ENCODE measurements at places on chromosomes 3 and 15.
A peak's percentile ranks its signal among the peaks of the same experiment; 100 is the strongest.

DNA sequence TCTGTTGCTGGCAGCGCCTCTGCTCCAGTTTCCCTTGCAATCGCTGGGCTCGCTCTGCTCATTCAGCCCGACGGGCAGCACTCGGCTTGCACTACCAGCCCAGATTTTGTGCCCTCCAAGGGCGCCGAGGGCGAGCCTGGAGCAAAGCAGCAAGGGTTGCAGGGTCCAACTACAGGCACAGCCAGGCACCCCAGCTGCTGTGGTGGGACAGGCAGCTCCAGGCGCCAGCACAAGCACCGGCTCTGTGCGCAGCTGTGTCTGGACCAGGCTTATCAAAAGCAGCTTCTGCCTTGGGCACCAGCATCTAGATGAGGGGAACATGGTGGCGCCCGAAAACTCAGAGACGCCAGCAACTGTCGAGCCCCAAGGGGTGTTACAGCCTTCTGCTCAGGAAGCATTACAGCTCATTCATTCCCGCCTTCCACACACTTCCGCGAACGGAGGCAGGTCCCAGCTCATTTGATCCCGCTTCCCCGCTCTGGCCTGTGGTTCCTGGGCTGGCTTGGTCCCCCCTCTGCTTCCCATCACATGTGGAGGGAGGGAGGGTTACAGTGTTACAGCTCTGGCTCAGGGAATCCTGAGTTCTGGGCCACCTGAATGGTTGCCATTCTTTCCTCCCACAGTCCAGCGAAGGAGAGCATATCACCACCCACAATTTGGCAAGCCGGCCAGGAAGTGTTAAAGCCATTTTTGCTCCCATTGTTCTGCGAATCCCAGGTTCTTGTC lies 409.9 kb upstream of the ALCAM start:
- no peak for DNase-seq

- no peak for DNase-seq
These were observed 1010.6 kb downstream of the ROBO2 start for GRCh38 chr3:78050276-78051065.

- no peak for DNase-seq
These were observed 116.7 kb upstream of the LINGO1 start for GRCh38 chr15:77749236-77749997.

DNA sequence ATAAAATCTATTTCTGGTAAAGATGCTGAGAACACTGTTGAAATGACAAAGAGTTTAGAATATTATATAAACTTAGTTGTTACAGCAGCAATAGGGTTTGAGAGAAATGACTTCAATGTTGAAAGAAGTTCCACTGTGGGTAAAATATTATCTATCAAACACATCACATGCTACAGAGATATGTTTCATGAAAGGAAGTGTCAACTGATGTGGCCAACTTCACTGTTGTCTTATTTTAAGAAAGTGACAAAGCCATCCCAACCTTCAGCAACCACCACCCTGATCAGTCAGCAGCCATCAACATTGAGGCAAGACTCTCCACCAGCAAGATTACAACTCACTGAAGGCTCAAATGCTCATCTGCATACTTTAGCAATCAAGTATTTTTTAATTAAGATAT lies 20.2 kb downstream of the TMEM39A start:
- DNase-seq = no peak

GRCh38 chr3:97736928-97737327 lies 27.6 kb upstream of the ARL6 start:
- no peak for DNase-seq

- peak; percentile 75 for DNase-seq
These were observed at the start of the genes CCR5AS and CCRL2 for GRCh38 chr3:46406788-46407611. Gene CCR5AS (minus strand): TSS chr3:46407066. Gene CCRL2 (plus strand): TSS chr3:46407259. CDS start chr3:46408080, 821 bp downstream.

DNA sequence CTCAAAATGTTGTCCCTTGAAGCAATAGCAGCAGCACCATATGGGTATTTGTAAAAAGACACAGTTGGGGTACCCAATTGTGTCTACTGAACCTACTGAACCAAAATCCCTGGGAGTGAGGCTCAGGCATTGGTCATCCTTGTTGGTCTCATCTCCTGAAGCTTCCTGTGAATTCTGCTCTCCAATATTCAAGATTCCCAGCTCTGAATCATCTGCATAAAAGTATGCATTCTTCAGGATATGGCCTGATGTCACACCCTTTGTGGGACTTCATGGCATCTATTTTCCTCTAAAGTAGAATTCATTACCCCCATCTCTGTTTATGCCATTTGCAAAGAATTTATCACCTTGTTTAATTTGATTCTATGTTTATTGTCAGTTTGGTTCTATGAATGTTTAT lies 13.3 kb upstream of the PTX3 start:
- DNase-seq = no peak

DNA sequence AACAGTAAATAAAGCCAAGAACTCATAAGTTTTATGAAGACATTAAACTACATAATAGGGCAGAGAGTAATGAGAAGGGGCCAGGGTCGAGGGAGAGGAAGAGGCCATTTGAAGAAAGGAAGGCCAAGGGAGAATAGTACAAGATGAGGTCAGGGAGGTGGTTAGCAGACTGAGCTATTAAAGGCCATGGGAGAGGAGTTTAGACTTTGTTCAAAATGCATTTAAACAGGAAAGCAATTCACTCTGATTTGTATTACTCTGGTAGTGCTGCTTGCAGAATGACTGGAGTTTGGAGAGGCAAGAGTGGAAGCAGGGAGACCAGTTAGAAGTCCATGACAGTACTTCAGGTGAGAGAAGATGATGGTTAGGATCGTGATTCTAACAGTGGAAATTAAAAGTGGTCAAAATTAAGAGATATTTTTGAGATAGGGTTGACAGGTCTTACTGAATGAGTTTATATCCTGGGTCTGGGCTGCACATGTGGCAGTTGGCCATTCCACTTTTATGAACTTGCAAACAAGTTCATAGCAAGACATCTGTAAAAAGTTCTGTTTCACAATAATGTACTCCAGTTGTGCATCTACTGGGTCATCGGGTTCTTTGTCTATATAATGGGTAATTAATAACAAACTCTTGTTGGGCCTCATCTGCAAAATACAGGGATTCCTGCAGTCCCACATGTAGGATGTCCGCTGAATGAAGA lies 16.3 kb downstream of the PPP2R3A start:
- DNase-seq = no peak

DNA sequence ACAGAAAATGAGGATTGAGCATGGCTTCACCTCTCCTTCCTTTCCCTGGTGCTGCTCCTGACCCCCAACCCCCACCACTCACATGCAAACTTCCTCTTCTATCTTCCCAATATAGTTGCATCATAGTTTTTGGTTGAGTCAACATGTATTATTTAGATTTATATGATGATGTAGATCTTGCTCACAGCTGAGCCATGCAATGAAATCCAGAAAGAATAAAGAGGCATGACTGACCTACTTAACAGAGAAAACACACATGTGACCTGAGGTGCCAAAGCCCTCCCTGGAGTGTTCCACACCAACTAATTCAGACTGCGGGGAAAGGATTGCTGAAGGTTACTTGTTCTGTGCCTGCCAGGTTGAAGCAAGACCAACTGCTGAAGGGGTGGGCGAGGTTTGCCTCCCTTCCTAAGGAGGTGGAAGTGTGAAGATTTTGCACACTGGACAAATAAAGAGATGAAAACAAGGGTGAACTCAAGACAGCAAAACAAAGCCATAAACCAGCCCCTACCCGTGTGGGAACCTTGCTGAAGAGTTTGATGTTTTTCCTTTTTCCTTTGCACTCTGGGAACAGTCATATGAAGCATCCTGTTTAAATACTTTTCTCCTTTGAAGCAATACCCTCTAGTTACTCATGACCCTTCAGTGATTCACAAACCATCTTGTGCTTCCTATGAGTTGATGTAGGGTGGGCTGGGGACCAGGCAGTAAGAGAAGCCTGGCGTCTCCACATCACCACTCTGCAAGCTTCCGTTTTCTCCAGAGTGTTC lies 155.2 kb upstream of the UBE2E1 start:
- DNase-seq = no peak

- DNase-seq = no peak
These were observed 220.2 kb downstream of the NTRK3 start for GRCh38 chr15:88036154-88036839.

DNA sequence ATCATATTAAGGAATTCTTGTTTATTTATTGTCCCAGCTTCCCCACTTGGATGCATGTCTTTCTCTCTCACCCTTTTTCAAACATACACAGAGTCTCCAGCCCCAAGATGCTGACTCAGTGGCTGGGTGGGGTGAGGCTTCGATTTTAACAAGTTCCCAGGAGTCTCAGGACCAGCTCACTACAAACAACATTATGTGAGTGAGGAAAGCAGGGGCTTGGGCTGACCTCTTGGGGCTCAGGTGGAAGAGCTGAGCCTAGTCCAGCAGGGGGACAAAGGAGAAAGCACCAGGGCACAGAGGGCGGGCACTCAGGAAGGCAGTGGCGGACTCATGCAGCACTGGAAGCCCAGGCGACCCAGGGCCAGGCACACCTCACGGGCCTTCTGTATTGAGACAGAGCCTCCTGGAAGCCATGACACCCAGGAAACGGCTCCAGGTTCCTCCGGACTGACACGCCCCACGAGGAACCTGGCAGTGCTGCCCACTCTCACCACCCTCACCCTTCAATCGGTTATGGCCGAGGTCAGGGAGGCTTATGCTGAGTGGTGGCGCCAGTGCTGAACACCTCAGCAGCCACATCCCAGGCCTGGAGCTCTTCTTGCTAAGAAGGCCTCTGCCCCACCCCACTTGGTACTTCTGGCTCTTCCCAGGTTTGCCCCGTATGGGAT lies 97.4 kb downstream of the LRIG1 start:
- no peak for DNase-seq

GRCh38 chr3:110654843-110655502 lies 416.6 kb upstream of the NECTIN3 start:
- DNase-seq = no peak

GRCh38 chr3:9769012-9769411 lies 735 bp downstream of the CAMK1 start:
- no peak for DNase-seq

DNA sequence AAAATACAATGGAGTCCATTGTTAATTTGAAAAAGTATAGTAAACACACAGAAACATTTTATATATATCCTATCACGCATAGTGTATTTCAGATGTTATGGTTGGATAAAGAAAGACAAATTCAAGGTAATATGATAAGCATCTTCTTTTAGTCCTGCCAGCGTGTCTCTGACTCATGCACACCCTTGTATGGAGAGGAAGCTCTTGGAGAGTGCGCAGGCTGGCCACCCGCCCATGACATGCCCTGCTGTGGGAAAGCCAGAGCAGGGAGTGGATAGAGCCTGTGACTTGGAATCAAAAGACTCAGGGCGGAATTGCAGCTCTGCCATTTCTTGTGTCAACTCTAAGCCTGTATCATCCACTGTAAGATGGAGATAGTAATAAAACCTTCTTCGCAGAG lies 23.0 kb upstream of the COPG1 start:
- DNase-seq = no peak

DNA sequence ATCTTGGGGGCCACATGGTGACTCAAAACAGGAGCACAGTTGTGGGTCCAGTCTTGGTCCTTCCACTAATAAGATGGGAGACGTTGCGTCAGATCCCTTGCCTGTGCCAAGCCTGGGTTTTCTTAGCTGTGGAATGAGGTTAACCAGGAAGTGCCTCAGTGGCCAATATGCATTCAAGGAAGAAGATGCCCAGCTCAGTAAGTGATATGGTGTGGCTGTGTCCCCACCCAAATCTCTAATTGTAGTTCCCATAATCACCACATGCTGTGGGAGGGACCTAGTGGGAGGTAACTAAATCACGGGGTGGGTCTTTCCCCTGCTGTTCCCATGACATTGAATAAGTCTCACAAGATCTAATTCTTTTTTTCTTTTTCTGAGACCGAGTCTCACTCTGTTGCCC lies 6.4 kb downstream of the ALG1L2 start:
- no peak for DNase-seq

DNA sequence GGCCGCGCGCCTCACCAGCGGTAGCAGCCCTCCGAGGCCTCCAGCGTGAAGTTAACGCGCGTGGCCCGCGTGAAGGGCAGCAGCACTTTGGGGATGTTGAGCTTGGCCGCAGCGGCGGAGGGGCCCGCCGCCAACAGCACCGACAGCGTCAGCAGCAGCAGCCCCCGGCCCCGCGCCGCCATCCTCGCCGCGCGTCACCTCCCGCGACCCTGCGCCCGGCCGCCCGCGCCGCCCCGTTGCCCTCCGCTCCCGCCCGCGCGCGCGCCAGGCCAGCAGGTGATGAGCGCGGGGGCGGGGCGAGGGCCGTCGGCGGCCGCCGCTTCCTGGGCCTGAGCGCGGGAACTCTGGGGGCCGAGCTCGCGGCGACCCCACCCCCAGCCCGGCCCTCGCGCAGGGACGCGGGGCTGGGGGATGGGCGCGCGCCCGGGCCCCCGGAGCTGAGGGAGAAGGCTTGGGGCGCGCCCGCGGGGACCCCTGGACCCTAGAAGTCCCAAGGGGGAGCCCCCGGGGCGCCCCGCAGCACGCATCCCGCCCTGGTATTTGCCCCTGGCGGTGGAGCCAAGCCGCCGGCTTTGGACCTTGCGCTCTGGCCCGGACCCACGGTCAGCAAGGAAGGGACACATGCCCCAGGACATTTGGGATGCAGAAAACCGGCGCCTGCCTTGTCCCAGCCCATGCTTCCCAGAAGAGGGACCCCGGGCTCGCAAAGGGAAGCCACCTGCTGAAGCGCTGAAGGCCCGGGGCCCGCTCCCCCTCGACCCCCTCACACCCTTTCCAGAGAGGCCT lies at the start of gene NUP210:
TSS of gene NUP210 (minus strand) at position 278 of the 786 bp plus-strand sequence. CDS start at position 182, 96 bp downstream.
- peak; percentile 85 for DNase-seq

- no peak for DNase-seq
These were observed 183.5 kb downstream of the RYR3 start for GRCh38 chr15:33494306-33494705.

GRCh38 chr15:36178303-36178633 lies 401.2 kb upstream of the CDIN1 start:
- DNase-seq = no peak

GRCh38 chr3:138803006-138803653 lies 31.6 kb downstream of the PIK3CB start:
- DNase-seq = no peak

DNA sequence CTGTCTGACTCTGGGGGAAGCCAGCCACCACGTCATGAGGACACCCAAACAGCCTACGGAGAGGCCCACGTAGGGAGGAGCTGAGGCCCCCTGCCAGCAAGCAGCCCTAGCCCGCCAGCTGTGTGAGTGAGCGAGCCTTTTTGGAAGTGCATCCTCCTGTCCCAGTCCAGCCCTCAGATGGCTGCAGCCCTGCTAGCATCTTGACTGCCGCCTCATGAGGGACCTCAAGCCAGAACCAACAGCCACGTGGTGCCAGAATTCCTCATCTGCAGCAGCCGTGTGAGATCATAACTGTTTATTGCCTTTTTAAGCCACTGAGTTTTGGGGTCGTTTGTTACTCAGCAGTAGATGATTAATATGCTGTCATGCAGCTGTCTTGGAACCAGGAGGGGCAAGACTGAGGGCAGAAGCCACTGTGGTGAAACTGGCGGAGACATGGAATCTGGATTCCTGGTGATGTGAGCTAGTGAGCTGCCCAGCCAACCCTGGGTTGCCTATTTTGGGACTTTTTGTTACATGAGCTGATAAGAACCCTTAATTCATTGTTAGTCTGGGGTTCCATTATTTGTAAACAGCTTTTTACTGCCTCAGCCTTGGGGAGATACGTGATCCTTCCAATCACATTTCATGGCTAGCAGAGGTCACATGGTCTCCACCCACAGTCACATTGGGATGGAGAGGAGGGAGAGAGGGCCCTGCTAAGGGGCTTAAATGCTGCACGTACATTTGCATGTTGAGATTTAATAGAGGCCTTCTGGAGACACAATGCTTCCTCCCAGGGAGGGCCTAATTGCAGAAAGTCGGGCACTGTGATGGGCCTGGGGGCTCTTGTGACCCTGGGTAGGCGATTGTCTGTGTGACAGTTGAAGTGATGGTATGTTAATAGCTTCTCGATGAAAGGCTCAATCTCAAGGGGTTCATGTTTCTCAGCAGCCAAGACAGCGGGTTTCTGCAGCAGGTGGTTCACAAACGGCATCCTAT lies 73.8 kb downstream of the RPLP1 start:
- no peak for DNase-seq

Data from activated CD8-positive, alpha-beta memory T cell treated with anti-CD3 and anti-CD28 coated beads for 24 hours (primary cell).